ENCODE measurements at places on chromosomes 3 and 15. TPM values are rescaled to one million over a fixed set of nuclear protein-coding genes. Genes with fewer than 3 reads are reported as not detected.

Gene SLC6A11
- not detected for total RNA-seq

Gene TFRC
- 101 TPM for total RNA-seq

Gene TMEM212
- not detected for total RNA-seq

Gene DGKG
- 10.8 TPM for total RNA-seq

- H3K4me3 ChIP-seq = no peak overlapping the region
- H3K4me1 ChIP-seq = no peaks in the 10 kb centered on the region
- no peak overlapping the region for H3K27ac ChIP-seq
- DNase-seq = no peak
- H3K27me3 ChIP-seq = no peaks in the 10 kb centered on the region
- H3K36me3 ChIP-seq = peaks cover 12% of the 10 kb centered on the region
These were observed 26.3 kb upstream of the CCDC39 start for GRCh38 chr3:180705619-180706018.

- no peak overlapping the region for H3K27ac ChIP-seq
- DNase-seq = no peak
- H3K4me1 ChIP-seq = peaks cover 61% of the 10 kb centered on the region
These were observed 14.8 kb downstream of the UBE3A start for GRCh38 chr15:25424073-25424472.

- no peaks in the 10 kb centered on the region for H3K36me3 ChIP-seq
- peaks cover 2% of the 10 kb centered on the region for H3K4me1 ChIP-seq
- H3K27me3 ChIP-seq = no peaks in the 10 kb centered on the region
- no peak for DNase-seq
- no peak overlapping the region for H3K27ac ChIP-seq
These were observed 502.9 kb downstream of the FOXP1 start for GRCh38 chr3:71080517-71081083.

- H3K36me3 ChIP-seq = no peaks in the 10 kb centered on the region
- H3K27ac ChIP-seq = peak overlapping the region; percentile 98
- H3K4me1 ChIP-seq = peaks cover 50% of the 10 kb centered on the region
- no peak for DNase-seq
These were observed 1.9 kb downstream of the FNDC3B start for GRCh38 chr3:172040981-172041963.
